DND-41 (cell line): ENCODE measurements at places on chromosomes 12 and 14.

DNA sequence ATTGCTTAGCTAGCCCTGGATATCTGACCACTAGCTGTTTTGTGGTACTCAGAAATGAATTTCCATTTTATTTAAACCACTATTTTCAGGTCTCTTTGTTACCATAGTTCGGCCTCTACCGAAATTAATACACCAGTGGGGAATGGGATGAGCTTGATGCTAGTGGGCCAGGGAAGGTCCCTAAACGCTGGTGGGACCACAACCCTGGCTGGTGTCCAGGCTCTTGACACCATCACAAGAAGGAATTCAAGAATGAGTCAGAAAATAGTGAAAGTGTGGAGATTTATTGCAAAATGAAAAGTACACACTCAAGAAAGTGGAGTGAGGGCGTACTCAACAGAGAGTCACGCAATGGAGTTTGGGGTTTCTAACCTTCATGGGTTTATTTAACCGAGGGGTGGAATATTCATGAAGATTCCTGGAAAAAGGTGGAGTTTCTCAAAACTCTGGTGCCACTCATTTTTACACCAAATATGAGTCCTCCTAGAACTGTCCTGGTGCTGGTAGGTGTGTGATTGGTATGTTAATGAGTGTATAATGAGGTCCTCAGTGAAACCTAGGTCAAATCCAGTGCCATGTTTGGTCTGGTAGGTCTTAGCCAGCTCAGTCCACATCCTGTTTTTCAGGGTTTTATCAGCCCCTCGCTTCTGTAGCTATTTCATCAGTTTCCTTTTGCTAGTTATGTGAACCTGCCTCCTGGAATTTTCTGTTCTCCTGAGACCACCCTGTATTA, 38.9 kb upstream of the LRP6 start:
- no peak for DNase-seq

DNA sequence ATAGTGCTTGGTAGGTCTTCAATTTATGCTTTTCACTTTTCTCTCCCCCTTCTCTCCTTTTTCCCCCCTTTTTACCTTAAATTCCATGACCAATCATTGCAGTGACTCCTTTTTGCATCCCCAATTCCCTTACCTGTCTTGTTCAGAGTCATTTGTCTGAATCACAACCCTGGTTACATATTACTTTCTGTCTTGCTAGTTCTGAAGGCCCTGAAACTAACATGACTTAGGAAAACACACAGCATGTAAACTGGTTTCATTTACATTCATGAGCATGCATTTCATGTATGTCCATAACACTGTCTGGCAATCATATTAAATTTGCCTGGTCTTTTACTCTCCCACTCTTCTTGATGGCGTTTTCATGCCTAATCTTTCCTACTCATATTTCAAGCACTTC, 20.3 kb upstream of the FOXG1 start:
- no peak for DNase-seq

- no peak for DNase-seq
These were observed 112.6 kb downstream of the ADGRD1 start for GRCh38 chr12:131066207-131066885.

DNA sequence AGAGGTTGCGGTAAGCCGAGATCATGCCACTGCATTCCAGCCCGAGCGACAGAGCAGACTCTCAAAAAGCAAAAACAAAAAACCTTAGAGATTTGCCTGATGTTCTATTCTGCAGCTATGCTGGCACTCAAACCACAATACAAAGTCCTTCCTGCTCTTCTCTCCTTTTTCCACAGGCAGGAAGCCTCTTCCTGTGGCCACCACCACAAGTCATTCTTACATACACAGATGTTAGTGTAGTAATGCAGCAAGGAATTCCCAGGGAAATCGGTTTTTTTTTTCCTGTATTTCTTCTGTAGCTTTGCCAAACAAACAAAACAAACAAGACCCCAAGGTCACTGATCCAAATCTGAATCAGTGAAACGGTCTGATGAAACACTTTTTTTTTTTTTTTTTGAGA, 104.3 kb downstream of the FIGNL2 start:
- no peak for DNase-seq

GRCh38 chr14:67641902-67642749, 22.4 kb downstream of the ARG2 start:
- no peak for DNase-seq

DNA sequence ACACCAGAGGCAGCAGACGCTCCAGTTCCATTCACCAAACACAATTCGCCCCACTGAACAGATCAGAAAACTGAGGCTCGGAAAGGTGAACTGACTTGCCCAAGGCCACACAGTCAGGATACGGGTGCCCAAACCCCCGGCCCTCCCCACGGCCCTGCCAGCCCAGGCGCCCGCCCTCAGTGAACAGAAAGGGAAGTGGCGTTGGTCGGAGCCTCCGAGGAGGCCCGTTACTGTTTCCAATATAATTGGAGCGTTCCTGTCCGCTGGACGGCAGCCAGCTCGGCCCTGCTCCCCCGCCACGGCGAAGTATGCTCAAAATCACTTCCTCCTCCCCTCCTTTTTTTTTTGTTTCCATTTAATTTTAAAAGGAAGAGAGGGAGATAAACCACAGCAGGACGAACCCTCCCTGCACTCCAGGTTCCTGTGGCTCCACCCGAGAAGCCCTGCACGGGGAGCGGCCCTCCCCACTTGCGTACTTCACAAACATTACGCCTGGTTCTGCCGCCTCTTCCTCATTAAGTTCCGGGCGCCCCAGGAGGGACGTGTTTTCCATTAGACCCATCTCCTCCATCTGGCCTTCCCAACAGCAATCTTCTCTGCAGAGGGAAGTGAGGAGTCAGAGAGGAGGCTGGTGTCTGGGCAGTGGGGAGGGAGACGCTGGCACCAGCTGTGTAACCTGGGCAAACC, 61.1 kb downstream of the NCOR2 start:
- no peak for DNase-seq

GRCh38 chr14:61561657-61562276, 133.5 kb upstream of the HIF1A start:
- no peak for DNase-seq

GRCh38 chr12:127677537-127678131, 589.3 kb upstream of the TMEM132C start:
- DNase-seq = peak; percentile 51

GRCh38 chr14:75709207-75709812, 48.3 kb downstream of the TTLL5 start:
- peak; percentile 68 for DNase-seq

DNA sequence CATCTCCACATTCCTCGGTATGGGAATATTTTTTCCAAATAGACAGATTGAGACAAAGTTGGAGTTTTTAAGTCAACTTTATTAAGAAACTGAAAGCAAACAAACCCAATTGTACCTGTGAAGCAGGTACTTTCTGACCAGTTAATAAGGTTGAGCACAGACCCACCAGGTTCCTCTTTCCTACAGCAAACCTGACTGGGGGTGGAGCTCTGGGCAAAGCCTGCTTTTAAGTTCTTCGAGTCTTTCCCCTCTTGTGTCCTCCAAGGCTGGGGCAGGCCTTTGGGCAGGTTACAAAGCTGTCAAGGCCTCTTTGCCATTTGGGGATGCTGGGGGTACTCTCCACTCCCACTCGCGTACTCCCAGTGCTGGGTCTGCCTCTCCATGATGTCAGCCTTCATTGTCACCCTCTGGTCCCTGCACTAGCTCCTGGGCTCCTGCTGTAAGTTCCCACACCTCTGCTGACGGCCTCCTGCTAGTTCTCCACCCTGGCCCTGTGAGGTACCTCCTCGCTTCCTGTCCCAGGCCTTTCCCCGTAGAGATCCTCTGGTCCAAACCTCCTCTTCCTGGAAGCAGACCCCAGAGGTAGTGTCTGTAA, 3.2 kb downstream of the KCNH3 start:
- DNase-seq = no peak

GRCh38 chr14:105078294-105078693, 13.1 kb upstream of the GPR132 start:
- no peak for DNase-seq

DNA sequence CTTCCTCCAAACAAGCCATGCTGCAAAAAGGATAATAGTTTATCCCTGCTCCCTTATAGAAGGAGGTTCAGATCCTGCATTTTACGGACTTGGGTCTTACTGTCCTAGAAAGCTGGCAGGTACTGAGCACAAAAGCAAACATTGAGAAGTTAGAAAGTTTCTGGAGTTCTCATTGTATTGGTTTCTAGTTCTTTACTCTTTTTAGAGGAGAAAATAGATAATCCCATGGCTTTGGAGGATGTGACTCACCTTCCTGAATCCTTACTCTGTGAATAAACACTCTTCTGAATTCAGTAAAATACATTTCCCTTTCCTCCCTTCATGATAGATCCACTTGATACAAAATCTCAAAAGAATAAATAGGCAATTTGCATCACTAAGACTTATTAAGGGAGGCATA, 188.9 kb downstream of the NPAS3 start:
- DNase-seq = no peak

DNA sequence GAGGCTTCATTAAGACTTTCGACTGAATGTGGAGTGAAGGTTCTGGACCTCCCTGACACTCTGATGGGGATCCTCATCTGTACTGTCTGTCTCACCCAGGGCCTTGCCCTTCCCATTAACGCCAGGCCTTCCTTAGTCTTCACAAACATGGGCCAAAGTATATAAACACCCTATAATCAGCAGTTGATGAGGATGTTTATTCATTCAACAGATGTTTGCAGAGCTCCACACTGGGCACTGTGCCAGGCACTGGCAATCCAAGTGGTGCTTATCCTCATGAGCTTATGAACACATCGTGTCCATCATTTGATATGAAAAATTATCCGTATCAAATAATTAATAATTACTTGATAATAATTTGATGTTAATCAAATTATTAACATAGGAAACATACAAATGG, 454.4 kb downstream of the FUT8 start:
- DNase-seq = no peak
